ENCODE measurements at places on chromosomes 5 and 9.

- DNase-seq, result no peak
Observed at GRCh38 chr9:121447321-121447834, 52.3 kb downstream of the GGTA1 start.

DNA sequence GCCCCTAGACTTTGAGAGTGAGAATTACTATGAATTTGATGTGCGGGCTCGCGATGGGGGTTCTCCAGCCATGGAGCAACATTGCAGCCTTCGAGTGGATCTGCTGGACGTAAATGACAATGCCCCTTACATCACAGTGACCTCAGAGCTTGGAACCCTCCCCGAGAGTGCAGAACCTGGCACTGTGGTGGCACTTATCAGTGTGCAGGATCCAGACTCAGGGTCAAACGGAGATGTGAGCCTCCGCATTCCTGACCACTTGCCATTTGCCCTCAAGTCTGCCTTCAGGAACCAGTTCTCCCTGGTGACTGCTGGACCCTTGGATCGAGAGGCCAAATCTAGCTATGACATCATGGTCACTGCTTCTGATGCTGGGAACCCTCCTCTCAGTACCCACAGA lies 1.3 kb downstream of the PCDHGC4 start:
- DNase-seq, result no peak

- DNase-seq, result no peak
Observed at GRCh38 chr5:90014420-90014819, 395.1 kb downstream of the CETN3 start.

GRCh38 chr9:118558026-118558425 lies 811.2 kb downstream of the BRINP1 start:
- no peak for DNase-seq

- DNase-seq, result no peak
Observed at GRCh38 chr5:67272453-67273130, 76.0 kb upstream of the CD180 start.

GRCh38 chr5:74510476-74511075 lies 130.0 kb downstream of the ENC1 start:
- no peak for DNase-seq

DNA sequence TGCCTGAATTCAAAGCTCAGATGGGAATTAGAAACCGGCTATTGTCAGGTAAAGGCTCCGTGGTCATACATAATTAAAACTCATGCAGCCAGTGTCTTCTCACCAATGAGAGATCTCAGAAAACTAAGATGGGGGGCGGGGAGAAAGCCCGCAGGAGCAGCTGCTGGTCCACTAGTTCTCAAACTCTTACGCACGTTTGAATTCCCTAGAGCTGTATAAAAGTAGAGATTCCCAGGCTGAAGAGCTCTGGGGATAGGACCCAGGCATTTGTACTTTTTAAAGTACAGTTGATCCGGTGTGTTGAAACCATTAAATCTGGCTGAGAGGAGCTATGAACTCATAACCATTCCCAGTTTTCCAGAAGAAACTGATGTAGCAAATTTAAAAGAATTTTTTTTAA lies 68.5 kb downstream of the FRMD3 start:
- no peak for DNase-seq

DNA sequence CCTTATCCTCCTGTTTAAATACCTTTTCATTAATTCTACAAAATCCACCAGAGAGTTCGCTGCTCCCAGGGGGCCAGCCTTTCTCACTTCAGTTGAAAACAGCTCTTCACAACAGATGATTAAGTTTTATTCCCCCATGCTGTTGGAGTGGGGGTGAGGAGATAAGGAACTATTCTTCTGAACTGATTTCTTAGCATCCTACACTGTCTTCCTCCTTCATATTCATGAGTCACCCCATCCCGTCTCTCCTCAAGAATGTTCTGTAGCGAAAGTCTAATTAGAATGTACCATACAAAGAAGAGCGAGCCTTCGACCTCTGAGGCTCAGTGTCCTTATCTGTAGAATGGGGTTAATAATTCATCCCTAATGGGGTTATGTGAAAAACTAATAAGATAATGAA lies 138.0 kb downstream of the PIK3R1 start:
- DNase-seq, result no peak

- no peak for DNase-seq
Observed at GRCh38 chr5:80615266-80615914, 39.1 kb upstream of the MSH3 start.

DNA sequence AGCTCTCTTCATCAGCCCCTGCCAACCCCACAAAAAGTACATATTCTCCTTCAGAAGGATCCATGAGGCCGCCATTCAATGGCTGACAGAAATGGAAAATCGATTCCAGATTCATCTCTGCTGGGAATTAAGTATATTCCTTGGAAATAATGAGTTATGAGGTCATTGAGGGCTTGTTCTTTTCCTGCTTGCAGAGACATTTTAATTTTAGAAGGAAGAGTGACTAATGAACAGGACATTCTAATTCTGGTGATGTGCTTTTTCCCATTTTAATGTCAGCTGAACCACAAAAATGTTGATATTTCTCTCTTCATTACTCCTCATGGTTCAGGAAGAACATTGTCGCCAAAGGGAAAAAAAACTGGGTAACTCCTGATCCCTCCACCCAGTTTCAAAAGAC lies 314.0 kb downstream of the PIK3R1 start:
- no peak for DNase-seq

- DNase-seq, result no peak
Observed at GRCh38 chr5:127660047-127660733, 11.3 kb downstream of the CTXN3 start.

GRCh38 chr5:114362197-114362976 lies 517 bp downstream of the KCNN2 start:
- no peak for DNase-seq

GRCh38 chr5:134267366-134268018 lies 41.6 kb upstream of the PPP2CA start:
- DNase-seq, result no peak

DNA sequence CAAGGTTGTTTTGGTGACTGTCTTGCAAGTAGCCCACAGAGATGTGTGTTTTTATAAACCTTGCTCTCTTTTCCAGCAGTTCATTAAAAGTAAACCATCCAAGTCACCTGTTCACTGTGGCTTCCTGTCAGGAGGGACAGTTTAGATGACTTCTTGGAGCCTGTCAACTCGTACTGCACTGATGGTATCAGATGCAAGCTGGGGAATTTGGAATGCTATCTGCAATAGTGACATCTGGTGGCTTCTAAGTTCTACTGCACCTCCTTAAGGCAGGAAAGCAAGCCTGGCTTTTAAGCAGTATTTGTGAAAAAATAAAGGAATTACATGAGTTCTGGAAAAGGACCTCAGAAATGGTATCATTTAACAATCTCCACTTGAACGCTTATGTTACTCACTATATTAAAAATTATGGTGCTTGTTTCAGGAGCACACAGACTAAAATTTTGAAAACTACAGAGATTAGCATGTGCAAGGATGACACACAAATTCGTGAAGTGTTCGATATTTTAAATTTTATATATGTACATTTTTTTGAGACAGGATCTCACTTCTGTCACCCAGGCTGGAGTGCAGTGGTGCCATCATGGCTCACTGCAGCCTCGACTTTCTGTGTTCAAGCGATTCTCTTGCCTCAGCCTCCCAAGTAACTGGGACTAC lies 164.0 kb downstream of the TTC39B start:
- DNase-seq, result peak; percentile 29

- DNase-seq, result no peak
Observed at GRCh38 chr5:89712134-89712700, 697.3 kb downstream of the CETN3 start.

- DNase-seq, result no peak
Observed at GRCh38 chr5:172695232-172696054, 54.4 kb downstream of the NEURL1B start.

DNA sequence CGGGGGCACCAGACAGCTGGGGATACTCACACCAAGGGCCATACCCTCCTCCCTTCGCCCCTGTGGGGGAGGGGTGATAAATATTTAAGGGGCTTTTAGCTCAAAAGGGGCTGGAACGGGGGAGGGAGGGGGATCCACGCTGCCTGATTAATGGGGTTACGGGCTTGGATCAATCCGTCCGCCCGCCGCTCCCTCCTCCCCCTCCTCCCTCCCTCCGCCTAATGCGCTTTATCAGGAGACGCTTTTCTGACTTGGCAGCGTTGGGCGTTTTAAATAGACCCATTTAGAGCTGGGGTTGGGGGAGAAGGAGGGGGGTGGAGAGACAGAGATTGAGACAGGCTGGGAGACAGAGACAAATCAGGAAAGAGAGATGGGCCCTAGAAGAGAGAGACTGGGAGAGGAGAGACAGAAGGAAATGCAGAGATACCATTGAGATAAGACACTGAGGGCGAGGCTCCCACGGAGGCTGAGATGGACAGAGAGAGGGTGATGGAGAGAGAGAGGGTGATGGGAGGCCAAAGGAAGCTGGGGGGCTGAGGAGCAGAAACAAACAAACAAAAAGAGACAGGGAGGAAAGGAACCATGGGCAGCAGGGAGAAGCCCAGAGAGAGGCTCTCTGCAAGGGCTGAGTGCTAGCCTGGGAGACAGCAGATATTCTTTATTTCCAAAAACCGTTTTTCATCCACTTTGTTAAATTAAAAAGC lies 10.3 kb downstream of the CNTFR start:
- no peak for DNase-seq

GRCh38 chr5:88486431-88486830 lies 217.8 kb upstream of the TMEM161B start:
- DNase-seq, result no peak

DNA sequence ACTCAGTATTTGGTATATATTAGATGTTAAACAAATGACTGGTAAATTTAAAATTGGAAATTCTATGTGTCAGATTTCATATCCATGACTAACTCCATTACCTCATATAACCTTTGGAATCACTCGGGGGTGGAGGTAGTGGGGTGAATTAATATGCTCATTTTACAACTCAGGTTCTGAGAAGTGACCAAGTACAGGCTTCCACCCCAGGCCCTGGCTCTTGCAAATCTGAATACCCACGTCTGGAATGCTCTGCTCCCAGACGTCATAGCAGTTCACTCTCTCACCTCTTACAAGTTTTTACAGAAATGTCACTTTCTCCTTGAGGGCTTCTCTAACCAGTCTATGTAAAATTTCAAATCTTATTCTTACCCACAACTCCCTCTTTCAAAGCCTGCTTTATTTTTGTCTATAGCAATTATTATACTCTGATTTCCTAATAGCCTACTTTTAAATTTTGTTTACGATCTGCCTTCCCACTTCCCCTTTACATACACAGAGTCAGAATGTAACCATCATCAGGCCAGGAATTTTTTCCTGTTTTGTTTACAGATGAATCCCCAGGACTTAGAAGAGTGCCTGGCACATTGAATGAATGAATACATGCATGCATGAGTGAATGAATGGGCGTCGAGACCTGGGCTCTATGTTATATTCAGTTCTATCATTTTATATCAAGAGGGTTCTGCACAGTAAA lies 134.1 kb upstream of the IFNE start:
- DNase-seq, result no peak

DNA sequence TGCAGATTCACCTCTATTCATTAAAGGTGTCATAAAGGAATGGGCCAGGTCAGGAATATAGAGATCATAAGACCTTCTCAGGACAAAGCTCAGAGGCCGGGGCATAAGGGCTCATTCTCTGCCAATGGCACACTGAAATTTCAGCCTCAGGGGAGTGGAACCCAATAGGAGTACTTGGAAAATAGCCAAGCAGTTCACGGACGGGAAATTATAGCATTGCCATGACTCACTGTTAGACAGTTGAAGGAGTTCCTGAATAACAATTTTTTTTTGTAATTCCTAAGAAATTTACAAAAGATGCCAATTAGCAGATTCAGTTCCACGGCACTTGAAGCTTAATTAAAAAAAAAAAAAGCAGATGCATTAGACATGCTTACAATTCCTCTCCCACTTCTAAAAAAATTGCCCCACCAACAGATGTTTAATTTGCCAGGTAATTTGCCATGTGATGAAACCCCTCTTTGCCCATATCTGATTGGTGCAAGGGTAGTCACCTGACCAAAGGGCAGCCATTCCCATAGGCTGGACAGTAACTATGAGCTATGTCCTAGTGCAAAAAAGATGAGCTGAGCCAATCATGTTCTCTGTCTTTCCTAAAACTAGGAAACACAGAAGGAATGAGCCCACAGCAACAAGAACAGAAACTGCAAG lies 58.6 kb downstream of the PTCD2 start:
- DNase-seq, result no peak

DNA sequence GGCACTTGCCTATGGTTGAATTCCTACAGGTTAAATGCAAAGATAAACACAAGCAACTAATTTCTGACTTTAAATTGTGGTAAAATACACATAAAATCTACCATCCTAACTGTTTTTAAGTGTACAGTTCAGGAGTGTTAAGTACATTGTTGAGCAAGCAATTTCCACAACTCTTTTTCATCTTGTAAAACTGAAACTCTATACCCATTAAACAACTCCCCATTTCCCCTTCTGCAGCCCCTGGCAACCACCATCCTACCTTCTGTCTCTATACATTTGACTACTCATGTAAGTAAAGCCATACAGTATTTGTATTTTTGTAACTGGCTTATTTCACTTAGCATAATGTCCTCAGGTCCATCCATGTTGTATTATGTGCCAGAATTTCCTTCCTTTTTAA lies 38.5 kb upstream of the STX17 start:
- no peak for DNase-seq

- no peak for DNase-seq
Observed at GRCh38 chr5:76014005-76014404, 69.2 kb upstream of the SV2C start.

DNA sequence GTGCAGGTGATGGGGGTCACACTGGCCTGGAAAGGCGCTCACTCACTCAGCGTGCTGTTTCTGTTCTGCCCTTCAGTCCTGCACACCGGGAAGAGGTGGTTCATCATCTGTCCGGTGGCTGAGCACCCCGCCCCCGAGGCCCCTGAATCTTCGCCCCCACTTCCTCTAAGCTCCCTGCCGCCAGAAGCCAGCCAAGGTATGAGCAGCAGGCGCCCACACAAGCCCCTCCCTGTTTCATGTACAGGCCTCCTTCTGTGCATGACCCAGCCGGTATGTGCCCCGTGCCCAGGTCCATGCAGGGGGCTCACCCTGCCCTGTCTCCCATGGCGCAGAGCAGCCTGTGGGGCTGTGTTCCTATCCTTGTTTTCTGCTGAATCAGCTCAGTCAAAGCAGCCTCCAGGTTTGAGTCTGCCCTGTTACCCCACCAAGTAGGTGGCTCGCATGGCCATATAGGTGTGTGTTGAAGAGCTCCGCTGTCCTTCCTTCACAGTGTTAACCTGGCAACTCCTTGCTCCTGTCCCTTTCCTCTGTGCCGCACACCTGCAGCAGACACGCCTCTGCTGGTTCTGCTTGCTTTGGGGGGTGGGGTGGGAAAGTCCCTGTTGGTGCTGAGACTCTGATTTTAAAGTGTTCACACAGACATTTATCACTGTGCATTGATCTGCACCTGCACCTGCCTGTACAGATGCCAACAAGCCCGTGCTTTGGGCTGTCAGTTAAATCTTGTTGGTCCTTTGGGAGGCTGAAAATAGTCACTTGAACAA lies 84.8 kb downstream of the WNK2 start:
- DNase-seq, result peak; percentile 34

All from CD4-positive, alpha-beta T cell treated with Interleukin-21 for 1 hour (primary cell).